AG04449 (cell line): ENCODE measurements at places on chromosomes 2 and 18.

DNA sequence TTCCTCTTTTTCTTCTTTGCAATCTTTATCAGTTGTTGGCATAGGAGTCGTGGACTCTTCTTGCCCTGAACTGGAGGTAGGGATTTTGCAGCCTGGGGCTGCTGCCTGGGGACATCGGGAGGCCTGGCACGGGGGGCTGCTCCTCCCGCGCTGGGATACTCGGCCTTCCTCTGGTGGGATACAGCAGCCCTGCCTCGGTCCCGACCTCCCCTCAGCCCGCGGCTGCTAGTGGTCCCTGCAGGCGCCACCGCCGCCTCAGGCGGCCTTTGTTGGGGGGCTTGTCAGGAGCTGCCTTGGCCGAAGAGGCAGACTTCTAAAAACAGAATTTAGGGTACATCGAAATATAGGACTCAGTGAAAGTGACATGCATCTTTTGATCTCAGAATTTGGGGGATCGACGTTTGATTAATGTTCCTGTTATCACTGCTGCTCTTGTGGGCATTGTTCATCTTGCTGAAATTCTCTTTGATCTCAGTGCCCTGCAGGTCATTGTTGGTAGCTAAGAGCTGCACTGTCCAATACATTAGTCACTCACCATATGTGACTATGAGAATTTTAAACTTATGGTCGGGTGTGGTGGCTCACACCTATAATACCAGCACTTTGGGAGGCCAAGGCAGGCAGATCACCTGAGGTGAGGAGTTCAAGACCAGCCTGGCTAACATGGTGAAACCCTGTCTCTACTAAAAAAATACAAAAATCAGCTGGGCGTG is 16.3 kb downstream of the POLR2D start:
- no peak for DNase-seq

- no peak for DNase-seq
Observed at GRCh38 chr2:73054980-73055379, 16.5 kb downstream of the SFXN5 start.

GRCh38 chr2:71303849-71304248 is 27.7 kb upstream of the ZNF638 start:
- no peak for DNase-seq

DNA sequence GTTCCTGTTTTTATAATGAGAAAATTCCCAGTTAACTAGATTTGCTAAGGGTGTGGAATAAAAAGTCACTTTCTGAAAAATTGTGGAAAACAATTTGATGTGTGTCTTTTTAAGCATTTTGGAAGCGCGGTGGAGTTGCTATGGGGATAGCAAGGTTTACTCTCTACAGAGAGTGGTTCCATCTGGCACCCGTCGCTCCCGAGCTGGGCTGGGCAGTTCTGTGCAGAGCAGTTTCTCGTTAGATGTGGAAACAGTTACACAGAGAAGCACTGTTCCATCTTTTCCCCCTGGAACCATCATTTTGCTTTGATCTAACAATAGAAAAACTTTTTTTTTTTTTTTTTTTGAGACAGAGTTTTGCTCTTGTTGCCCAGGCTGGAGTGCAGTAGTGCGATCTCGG is 17.4 kb downstream of the LDLRAD4 start:
- DNase-seq: no peak

- DNase-seq: no peak
Observed at GRCh38 chr2:57432528-57432927, 614.1 kb upstream of the VRK2 start.

DNA sequence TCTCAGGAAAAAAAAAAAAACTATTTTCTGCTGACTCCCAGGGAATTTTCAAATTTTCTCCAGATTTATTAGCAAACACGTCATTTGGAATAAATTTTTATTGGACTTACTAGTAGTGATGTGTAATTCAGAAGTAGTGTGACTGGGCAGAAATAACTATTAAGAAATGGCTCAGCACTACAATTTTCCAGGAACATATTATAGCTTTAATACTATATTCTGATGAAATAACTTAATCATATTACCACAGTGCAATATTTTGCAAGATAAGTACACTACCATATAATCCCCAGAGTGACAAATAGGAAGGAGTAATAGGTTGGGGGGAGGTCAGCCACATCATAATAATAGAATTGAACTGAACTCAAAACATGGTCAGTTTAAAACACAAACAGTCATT is 19.7 kb upstream of the TNFAIP6 start:
- DNase-seq: no peak

GRCh38 chr18:79321625-79322405 is 73.9 kb upstream of the NFATC1 start:
- no peak for DNase-seq

DNA sequence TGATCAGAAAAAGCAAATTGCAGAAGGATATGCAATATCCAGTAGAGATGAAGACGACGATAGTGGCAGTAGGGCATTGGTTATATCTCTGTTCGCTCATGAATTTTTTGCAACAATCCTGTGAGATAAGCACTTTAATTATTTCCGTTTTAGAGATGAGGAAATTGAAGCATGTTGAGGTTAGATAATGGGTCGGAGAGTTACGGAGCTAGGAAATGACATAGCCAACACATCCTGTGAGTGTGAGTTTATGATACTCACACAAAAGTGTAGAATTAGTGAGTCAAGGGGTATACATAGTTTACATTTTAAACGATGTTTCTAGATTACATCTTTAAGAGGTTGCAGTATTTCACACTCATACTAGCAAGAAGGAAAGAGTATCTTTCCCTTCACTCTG is 123.1 kb upstream of the ARL4C start:
- no peak for DNase-seq

DNA sequence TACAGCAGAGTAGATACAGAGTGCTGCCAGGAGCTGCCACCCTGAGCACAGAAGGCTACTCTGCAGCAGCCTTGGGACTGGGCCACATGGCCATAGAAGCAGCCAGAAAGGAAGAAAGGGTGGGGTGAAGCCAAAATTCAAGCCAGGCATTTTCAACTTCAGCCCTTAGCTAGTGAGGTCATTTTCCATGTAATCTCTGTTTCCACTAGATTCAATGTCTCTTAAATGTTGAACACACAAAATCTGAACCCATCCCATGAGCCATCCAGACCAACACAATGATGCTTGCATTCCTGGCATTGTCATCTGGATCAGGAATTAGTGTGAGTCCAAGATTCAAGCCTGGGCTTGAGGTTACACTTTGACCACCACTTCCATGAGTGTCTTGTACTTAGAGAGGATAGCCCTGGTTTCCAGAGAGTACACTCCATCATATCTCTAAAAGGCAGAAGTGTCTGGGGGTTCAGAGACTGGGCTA is 243.6 kb downstream of the OSR1 start:
- no peak for DNase-seq

DNA sequence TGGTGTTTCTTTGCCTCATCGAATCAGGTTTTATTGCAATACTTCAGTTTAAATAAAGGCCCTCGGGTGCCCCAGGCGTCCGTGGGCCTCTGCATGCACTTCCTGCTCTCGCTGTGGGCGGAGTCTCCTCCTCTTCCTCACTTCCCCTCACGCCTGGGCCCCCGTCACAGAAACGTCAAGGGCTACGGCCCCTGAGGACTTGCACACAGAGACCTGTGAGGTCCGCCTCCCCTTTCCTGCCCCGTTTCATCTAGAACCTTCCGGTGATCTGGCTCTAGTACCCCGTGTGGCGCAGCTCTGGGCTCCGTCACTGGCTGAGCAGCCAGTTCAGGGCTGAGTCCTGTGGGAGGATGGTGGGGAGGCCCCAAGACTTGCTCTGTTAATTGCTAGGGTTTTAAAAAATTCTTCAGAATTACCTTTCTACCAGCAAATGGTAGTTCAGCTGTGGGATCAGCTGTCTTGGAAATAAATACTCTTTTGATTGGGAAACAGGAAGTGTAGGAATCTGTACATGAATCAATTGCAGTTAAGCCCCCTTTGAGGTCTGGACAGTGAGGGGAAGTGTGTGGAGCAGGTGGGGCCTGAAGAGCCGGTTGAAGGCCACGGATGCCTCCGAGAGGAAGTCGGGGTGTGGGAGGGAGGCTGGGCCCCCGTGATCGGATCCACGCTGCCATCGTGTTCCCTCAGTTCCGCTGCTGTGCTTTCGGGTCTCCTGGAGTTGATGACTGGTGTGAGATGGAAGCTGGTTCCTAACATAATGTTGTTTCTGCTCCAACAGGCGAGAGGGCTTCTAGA is 10.2 kb downstream of the NFATC1 start:
- DNase-seq: no peak

DNA sequence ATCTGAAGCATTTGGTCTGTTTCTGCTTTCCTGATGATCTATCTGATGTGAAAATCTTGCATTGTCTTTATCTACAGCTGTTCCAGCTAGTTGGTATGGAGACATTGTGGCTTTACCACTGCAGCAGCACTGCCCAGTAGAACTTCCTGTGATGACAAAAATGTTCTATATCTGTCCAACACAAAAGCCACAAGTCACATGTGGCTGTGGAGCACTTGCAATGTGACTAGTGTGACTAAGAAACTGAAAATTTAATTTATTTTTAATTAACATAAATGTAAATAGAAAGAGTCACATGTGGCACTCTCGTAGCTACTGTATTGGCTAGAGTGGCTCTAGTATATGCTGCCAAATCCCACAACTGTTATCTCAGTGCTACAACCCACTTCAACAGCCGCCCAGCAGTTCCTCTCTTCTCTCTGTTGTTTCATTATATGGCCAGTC is 425.7 kb downstream of the SETBP1 start:
- DNase-seq: no peak

GRCh38 chr2:38835015-38835601 is 40.6 kb downstream of the DHX57 start:
- no peak for DNase-seq

GRCh38 chr2:56100791-56101312 is 82.9 kb upstream of the CCDC85A start:
- DNase-seq: no peak

DNA sequence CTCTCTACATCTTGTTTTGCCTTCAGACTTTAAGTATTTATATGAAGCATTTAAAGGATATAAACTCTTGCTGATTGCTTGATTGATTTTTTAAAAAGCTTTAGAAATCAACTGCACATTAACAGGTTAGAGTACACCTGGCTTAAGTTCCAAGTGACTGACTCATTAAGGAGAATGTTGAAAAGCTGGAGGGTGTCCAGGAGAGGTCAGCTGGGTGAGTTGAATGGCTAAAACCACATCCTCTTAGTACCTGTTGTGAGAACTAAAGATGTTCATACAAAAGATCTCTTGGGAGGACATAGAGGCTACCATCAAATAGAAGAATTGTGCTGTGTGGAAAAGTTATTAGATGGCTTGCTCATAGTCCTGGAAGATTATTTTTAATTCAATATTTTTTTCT is 206.8 kb downstream of the TXNL1 start:
- DNase-seq: no peak

DNA sequence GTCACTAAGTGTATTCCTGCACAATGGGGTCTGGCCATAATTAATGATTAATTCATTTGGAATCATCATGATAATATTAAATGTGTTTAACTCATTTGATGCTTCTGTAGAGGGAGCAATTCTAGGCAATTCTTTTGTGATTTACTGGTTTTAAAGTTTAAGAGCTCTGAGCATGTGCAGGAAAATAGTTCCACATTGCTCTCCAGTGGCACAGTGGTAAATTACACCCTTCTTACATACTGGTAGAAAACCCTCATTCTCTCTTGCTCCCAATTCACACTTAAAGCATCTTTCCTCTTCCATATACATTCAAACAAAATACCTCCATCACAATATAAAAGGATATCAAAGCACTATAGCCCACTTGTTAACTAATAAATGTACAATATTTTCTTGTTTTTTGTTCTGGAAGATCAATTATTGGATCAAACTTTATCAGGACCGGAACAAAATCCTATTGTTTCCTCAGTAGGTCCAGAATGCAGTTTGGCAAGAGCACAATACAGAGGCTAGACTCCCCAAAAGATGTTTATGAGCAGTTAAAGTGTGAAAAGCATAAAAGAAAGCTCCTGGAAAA is 844.3 kb downstream of the MBD2 start:
- DNase-seq: peak; percentile 28

DNA sequence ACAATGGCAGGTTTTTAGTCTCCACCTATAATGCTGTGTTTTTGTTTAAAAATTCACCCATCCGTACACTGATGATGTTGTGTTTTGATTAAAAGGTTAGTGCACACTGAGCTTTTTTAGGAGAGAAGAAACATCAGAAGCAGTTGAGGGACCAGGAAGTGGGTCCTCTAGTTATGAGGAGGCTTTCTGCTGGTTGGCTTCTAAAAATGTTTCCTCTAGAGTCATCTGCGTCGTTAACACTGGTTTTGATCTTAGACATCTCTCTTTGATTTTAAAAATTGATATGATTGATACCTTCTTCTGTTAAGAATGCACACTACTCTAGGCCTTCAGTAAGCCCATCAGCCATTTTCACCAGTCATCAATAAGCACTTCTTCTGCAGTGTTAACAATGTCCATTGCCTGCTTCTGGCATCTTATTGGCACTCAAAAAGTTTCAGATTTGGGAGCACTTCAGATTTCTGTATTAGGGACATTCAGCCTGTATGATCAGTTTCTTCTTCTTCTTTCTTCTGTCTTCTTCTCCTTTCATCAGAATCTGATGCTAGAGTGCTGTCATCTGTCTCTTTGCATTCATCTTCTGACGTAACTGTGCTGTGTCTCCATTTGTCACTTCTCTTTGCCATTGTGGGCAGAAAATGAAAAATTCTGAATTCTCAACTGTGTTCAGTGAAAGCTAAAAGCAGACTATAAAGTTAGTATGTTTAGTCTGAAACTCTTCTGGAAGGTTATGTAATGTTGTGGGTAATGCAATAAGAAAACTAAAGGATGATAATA is 56.3 kb downstream of the PHLPP1 start:
- DNase-seq: no peak

GRCh38 chr2:40213071-40213470 is 238.8 kb downstream of the SLC8A1 start:
- DNase-seq: no peak

GRCh38 chr2:48617618-48618017 is at the start of gene GTF2A1L:
GTF2A1L (plus strand) TSS chr2:48617856; CDS start chr2:48617875, 19 bp downstream.
- DNase-seq: no peak

- no peak for DNase-seq
Observed at GRCh38 chr2:19895535-19895934, 6.2 kb downstream of the TTC32 start.

DNA sequence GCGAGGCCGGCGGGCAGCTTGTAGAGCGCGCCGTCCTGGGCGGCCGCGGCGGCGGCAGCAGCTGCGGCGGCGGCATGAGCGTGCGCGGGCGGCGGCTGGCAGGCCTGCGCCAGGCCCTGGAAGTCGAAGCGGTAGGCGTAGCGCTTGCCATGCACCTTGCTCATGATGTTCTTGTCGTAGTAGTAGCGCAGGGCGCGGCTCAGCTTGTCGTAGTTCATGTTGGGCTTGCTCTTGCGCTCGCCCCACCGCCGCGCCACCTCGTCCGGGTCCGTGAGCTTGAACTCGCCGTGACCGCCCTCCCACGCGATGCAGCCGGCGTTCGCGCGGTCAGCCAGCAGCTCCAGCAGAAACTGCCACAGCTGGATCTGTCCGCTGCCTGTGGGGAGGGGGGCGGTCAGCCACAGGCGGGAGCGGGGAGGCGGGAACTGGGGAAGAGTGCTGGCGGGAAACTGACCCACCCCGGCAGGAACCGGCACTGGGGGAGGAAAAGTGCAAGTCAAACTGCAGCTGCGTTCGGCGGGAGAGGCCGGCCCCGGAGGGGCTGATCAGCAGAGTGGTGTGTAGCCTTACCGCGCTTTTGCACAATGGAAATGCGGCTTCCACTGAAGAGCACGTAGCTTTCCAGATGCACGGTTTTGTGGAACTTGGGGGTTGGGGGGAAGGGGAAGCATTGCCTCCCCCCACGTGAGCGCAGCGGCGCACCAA is 3.0 kb downstream of the FEV start:
- DNase-seq: no peak
